ENCODE measurements at places on chromosomes 2 and 18.

GRCh38 chr2:202050652-202051051, 17.0 kb downstream of the FZD7 start:
- DNase-seq = no peak

GRCh38 chr2:213098612-213099011, 52.8 kb downstream of the IKZF2 start:
- no peak for DNase-seq

GRCh38 chr2:135798762-135799161, 38.2 kb downstream of the LCT start:
- DNase-seq = peak; percentile 31

GRCh38 chr2:187569042-187569441, 14.8 kb upstream of the TFPI start:
- no peak for DNase-seq

- DNase-seq = no peak
Measured at GRCh38 chr18:9577361-9577760, 37.0 kb downstream of the PPP4R1 start.

All from GM03348 (cell line).